ENCODE measurements at places on chromosomes 11 and 22. TPM values are rescaled to one million over a fixed set of nuclear protein-coding genes. Genes with fewer than 3 reads are reported as not detected.

The RASGRP2 gene
- total RNA-seq = 21.1 TPM

- peaks cover 4% of the 10 kb centered on the region for H3K4me1 ChIP-seq
- no peak for DNase-seq
- no peak overlapping the region for H3K4me3 ChIP-seq
- H3K27ac ChIP-seq = no peak overlapping the region
Measured at GRCh38 chr22:28585324-28585723, 94.3 kb downstream of the TTC28 start.

DNA sequence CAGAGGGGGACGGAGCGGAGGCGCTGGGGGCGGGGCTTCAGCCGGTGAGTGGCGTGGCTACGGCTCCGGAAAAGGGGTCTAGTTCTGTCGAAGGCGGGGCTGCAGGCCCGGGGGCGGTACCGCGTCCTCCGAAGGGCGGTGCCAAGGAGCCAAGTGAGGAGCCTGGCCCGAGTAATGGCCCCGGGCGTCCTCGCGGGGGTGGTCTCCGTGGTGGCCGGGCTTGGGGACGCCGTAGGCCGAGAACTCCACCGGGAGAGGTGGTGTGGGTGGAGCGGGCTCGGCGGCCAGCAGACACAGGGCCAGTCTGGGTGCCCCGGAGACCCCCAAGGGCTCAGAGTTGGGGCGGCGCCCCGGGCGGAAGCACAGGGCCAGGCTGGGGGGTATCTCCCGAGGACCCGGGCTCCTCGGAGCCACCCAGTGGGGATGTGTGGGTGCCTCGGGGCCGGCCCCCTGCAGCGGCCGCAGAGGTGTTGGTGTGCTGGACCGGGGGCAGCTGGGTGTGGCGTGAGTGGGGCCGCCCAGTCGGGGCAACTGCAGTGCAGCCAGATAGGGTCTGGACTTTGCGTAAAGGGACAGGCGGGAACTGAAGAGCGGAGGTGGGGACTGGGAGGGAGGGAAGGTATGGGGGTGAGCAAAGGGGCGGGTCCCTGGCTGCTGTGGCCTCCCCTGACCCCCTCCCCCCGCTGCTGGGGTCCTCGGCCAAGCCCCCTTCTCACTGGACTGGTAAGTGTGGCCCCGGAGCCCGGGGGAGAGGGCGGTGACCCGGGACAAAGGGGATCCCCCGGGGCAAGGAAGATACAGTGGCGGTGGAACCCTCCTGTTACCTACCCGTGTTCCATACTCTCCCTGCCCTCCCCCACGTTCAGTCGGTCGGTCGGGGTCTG, 838 bp downstream of the FKBP2 start:
- peak overlapping the region; percentile 100 for H3K27ac ChIP-seq
- peaks cover 34% of the 10 kb centered on the region for H3K36me3 ChIP-seq
- peaks cover 64% of the 10 kb centered on the region for H3K4me1 ChIP-seq
- H3K27me3 ChIP-seq = no peaks in the 10 kb centered on the region

The GAB4 gene
- not detected for total RNA-seq

The PAX6 gene
- total RNA-seq = not detected

- DNase-seq = no peak
- H3K27me3 ChIP-seq = peaks cover 12% of the 10 kb centered on the region
- no peaks in the 10 kb centered on the region for H3K36me3 ChIP-seq
- H3K4me1 ChIP-seq = no peaks in the 10 kb centered on the region
Measured at GRCh38 chr11:127126986-127127385, 126.4 kb upstream of the KIRREL3 start.

Measured in left ventricle myocardium inferior (tissue), 1 donor.